ENCODE measurements at places on chromosomes 7 and 10.

DNA sequence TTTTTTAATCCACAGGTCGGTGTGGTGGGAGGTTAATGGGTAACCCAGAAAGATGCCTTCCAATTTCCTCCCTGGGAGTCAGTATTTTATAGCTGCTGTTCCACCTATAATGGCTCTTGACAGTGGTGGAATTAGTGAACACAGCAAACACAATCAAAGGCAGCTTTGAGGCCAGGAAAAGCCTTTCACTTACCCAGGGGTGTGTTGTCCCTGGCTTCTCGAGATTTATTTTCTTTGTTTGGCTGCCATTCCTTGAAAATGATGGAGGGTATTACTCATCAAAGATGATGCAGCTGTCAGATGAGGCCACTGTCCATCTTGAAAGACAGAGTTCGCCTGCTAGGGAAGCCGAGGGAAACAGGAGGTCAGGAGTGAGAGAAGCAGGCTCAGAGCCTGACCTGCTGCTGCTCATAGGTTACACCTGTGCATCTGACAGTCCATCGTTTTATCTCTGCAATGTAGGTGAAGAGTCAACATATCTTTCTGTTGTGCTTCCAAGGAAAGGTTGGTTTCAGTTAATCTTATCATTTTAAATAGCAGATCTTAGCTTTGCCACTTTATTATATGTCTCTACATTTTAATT, 221.6 kb downstream of the XPNPEP1 start:
- no peak for DNase-seq

- no peak for DNase-seq
Measured at GRCh38 chr10:43202657-43203447, 64.0 kb downstream of the RASGEF1A start.

DNA sequence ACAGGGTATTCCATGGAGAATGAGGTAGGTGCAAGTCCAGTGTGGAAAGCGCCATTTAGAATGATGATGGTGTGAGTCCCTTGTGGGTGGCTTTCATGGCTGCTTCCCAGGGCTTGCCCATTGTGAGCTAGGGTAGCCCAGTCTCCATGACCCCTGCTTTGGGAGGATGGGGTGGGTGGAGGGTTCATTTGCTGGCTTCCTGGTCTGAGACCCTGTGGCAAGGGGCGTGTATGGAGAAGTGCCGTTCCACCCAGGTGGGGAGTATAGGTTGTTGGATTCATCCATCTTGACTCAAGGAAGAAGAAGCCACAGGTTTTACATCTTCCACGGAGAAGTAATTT, 27.7 kb downstream of the CCM2 start:
- no peak for DNase-seq

GRCh38 chr10:4902571-4903011, 60.6 kb upstream of the AKR1C1 start:
- no peak for DNase-seq

DNA sequence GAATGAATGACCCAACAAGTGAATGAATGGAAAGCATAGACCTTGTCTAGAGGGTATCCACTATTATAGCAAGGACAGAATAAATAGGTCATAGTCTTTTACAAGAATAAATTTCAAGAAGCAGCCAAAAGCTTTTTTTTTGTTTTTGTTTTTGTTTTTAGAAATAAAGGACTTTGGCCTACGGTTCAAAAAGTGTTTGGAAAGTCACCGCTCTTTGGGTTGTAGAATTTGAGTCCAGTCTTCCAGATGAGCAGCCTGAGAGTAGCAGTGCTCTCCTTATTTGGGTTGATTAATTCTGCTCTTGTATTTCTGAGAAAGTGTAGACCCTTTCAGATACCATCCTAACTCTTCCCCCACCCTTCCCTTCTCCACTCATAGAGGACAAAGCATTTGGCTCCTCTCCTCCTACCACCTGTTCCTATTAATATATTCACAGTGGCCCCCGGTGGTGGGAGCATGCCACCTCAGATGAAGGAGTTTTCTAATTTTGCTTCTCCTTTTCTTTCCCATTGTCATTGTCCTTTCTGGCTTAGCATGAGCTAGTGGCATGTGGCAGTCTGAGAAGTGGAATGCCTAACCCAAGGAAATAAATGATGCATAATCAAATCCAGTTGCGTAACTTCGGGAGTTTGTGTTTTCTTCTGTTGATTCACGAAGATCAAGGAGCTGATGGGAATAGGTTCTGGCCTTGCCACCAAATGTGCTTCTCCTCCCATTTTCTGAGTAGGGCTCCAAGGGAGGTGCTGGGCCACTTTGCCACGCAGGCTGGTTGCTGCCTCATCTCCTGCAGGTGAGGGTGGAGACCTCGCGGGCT, 114.7 kb downstream of the CHN2 start:
- DNase-seq, result no peak

- no peak for DNase-seq
Measured at GRCh38 chr7:28419716-28420115, 7.4 kb downstream of the CREB5 start.

DNA sequence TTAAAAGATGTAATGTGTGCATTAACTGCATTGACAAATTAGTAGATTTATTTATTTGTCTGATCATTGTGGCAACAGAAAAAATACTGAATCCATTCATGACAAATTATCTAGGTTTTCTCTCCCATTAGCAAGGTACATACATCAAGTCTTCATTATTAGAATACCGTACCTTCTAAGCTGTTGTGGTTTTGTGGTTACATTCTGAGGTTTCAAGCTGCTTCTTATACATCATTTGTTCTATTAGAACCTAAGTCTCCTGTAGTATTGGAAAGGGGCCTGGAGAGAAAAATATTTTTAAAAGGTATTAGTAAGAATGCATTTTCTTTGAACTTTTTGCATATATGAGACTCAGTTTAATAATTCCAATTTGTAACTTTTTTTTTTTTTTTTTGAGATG, 26.3 kb upstream of the CACNB2 start:
- no peak for DNase-seq

GRCh38 chr10:94358480-94358879, 4.3 kb downstream of the NOC3L start:
- DNase-seq, result no peak

- peak; percentile 5 for DNase-seq
Measured at GRCh38 chr10:9342885-9343570, 1288.5 kb downstream of the GATA3 start.

All from NCI-H1417 (cell line).